ENCODE measurements at places on chromosomes 4 and X.

DNA sequence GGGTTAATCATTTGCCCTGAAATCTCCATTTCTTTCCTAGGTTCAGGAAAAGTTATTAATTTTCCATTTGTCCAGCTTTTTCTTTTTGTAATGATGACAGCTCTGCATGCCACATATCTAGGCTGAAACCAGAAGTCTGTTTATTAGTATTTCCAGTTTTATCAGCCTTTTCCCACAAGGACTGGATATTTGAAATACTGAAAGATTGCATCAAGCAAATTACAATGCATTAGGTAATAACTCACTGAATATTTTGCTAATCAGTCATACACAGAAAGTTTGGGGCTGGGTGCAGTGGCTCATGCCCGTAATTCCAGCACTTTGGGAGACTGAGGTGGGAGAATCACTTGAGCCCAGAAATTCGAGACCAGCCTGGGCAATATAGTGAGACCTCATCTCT lies 21.5 kb downstream of the SLC9A7 start:
- DNase-seq: peak; percentile 9

DNA sequence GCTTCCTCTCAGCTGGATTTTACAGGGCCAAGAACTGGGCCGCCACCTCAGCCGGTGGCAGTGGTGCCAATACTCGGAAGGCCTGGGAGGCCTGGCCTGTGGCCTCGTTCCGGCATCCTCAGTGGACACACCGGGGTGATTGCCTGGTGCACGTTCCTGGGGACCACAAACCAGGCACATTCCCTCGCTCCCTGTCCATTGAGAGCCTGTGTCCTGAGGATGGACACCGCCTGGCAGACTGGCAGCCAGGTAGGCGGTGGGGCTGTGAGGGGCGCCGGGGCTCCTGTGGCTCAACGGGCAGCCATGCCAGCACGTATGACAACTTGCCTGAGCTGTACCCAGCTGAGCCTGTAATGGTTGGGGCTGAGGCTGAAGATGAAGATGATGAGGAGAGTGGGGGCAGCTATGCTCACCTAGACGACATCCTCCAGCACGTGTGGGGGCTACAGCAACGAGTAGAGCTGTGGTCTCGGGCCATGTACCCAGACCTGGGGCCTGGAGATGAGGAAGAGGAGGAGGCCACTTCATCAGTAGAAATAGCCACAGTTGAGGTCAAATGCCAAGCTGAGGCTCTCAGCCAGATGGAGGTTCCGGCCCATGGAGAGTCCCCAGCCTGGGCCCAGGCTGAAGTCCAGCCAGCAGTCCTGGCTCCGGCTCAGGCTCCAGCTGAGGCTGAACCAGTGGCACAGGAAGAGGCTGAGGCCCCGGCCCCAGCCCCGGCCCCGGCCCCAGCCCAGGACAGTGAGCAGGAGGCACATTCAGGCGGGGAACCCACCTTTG lies 70.4 kb downstream of the STARD8 start:
- DNase-seq: no peak

DNA sequence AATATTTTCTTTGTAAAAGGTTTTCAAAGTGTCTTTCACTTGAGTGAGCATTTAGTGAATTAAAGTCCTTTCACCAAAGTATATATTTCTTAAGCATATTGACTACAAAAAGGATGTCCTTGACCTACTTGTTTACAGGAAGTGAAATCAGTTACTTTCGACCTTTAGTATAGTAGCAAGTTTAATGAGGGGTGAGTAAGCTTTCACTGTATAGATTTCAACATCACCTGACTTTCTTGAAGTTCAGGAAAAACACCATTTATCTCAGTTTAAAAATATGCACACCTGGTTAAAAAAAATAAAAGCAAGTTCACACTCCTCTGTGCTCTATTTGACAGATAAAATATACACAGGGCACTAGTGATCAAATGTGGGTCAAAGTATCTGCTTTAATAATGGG lies 88.1 kb downstream of the CCSER1 start:
- DNase-seq: no peak

DNA sequence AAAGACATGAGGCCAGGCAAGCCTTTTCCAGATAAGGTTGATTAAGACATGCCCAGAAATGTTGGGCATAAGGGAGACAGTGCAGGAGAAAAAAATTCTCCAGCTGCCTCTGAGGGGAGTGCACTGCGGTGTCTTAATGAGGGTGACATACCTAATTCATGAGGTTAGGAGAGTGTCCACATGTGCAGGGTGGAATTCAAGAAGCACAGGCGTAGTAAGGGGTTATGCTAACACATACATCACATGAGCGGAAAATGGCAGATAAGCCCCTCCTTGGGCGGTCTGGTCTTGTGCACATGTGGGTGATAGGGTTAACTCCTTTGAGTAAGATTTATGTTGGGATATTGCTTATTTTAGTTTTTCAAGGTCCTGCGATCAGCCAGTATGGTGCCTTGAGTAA lies 122.4 kb downstream of the PHKA2 start:
- DNase-seq: no peak

- DNase-seq: no peak
Observed at GRCh38 chrX:149493567-149494562, 11.2 kb downstream of the IDS start.

- no peak for DNase-seq
Observed at GRCh38 chrX:148632444-148632843, 132.0 kb downstream of the AFF2 start.

GRCh38 chr4:59127743-59128142 lies 2017.6 kb upstream of the IGFBP7 start:
- DNase-seq: no peak

DNA sequence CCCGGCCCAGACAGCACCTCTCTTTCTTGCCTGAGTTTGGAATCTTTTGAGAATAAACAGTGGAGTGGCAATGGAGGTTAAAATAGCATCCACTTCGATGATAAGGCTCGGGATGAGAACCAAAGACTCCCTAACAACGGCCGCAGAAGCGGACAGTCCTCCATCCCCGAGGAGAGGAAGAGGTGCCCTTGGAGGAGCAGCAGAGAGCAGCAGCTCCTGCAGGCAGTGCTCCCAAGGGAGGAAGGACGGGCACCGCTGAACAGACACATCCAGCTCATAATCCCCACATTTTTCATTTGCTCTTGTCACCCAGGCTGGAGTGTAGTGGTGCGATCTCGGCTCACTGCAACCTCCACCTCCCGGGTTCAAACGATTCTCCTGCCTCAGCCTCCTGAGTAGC lies 61.3 kb downstream of the DCTD start:
- DNase-seq: no peak

DNA sequence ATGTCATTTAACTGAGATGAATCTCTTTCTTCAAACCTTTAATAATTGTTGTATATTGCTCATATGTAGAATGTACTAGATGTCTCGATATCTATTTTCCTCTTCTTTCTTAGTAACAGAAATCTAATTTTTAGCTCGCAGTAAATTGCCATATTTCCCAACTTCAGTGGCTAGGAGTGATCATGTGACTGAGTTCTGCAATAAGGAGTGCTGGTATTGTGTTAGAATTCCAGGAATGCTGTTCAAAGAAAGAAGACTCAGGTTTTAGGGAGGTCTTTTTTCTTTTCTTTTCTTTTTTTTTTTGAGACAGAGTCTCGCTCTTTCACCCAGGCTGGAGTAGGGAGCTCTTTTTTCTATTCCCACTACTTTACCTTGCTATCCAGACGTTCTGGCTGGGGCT lies 81.7 kb downstream of the SLC10A7 start:
- DNase-seq: no peak

DNA sequence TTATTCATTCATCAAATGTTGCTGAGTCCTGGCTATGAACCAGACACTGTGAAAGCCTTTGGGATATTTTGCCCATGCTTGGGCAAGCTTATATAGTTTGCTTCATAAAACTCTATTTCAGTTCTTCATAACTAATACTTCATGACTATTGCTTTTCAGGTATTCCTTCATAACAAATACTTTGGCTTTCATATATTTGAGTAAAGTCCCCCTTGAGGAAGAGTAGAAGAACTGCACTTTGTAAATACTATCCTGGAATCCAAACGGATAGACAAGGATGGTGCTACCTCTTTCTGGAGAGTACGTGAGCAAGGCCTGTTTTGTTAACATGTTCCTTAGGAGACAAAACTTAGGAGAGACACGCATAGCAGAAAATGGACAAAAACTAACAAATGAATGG lies 1.7 kb upstream of the AFP start:
- no peak for DNase-seq
